ENCODE measurements at places on chromosomes 6 and 20.

DNA sequence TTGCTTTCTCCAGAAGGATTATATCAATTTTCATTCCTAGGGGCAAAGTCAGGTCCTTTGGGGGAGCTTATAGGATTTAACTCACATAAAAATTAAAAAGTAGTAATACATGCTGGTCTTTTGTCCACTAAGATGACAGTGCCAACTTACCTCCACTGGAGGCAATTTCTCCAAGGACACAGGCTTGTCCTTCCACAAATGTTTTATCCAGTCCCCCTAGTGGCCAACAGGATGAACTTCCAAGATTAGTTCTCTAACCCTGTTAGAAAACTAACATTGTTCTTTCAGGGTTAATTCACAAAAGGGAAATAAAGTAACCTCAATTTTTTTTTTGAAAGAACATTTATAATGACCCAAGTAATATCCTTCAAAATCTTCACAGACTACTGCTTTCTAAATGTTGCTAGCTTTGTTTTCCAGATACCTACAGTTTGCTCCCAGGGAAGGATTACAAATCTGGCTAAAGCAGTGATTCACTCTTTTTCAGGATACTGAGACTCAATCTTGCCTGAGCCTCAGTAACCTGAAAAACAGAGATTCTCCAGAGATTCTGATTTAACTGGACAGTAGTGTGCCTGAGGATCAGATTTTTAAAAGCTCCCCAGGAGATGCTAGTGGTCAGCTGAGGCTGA, 31.7 kb upstream of the UBR2 start:
- no peak for DNase-seq

GRCh38 chr6:47439348-47439668, 38.3 kb upstream of the CD2AP start:
- DNase-seq: no peak

GRCh38 chr6:36364669-36365479, 22.6 kb downstream of the ETV7 start:
- no peak for DNase-seq

DNA sequence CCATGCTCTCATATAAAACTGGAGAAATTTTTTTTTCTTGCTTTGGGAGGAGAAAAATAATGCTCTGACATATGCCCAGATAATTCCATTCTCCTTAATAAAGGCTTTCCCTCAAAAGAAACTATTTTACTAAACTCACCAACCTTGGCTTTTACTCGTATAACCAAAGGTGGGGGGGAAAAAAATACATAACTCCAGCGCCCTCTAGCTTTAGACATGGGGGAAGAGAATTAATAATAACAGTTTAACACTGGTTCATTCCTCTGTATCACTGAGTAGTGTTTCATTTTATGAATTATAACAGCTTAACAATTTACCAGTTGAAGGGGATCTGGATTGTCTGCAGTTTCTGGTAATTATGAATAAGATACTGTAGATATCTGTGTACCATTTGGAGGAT, 1226.1 kb downstream of the GRIK2 start:
- DNase-seq: no peak

DNA sequence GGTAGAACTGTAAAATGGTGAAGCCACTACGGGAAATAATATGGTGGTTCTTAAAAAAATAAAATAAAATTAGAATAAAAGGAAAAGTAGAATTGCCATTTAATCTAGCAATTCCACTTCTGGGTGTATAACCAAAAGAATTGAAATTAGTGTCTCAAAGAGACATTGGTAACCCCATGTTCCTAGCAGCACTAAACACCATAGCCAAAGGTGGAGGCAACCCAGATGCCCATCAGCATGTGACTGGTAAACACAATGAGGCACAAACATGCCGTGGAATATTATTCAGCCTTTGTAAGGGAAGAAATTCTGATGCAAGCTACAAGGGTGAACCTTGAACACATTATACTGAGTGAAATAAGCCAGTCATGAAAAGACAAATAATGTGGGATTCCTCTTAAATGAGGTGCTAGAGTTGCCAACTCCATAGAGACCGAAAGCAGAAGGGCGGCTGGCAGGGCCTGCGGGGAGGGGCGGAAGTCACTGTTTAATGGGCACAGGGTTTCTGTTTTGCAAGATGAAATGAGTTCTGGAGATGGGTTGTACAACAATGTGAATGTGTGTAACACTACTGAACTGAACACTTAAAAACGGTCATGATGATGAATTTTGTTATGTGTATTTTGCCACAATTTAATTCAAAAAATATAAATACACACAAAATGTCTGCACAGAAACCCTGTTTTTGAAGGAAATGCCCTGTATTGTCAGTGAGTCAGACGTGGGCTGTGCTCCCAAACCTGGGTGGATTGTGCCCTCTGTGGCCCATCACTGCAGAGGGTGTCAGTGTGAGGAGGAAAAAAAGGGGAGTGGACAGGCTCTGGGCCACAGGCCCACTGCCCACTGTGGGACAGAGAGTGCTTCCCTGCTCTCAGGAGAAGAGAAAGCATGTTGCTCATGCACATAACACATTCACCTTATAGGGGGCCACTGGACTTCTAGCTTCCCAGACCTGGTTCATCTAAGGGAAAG, 49.6 kb upstream of the CD93 start:
- DNase-seq: no peak

- DNase-seq: no peak
These were observed 95.5 kb upstream of the AGPAT4 start for GRCh38 chr6:161369339-161369738.

DNA sequence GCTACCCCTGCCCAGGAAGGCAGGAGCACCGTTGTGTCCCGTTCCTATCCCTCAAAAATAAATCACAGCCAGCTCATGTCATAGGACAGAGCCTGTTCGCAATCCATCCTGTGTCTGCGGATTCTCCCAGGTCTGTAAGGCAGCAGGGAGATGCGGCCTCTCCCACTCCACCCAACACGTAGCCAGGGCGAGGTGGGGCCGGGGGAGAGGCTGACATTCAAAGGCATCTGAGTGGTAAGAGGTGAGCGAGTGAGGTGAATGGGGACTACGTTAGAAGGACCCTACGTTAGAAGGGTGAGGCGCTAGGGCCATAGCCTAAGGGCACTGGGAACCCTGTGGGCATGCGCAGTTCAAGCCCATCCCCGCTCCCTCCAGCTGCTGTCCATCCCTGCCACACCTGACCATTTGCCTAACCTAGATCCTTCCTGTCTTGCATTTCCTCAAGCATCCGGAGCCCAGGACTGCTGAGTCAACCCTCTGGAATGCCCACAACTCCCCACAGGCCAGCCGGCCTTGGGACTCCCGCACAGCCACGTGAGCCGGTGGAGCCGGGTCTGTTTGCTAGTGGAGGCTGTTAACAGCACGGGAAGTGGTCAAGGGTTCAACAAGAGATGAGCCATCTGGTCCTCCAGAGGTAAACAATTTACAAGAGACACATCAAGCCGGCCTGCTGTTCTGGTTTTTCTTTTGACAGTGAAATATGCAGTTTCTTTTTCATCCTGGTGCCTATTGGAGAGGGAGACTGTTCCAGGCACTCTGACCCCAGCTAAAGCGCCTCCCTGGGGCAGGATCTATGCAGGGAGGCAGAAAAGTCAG, 45.9 kb downstream of the RIPOR3 start:
- DNase-seq: peak; percentile 95

DNA sequence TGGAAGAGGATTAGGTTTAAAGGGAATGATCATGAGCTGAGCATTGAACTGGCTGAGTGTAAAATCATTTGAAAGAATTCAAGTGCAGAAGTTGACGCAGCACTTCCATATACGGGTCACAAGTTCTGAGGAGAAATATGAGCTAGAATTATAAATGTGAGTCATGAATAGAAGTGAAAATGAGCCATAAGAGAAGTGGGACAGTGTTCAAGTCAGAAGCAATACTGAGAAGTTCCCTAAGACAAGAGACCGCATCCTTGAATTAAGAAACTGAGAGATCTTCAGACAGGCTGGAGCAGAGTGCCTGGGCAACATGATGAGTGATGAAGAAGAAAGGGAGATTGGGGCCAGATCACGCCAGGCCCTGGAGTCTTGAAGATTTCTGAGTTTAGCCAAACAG, 209.7 kb downstream of the TBX18 start:
- no peak for DNase-seq

DNA sequence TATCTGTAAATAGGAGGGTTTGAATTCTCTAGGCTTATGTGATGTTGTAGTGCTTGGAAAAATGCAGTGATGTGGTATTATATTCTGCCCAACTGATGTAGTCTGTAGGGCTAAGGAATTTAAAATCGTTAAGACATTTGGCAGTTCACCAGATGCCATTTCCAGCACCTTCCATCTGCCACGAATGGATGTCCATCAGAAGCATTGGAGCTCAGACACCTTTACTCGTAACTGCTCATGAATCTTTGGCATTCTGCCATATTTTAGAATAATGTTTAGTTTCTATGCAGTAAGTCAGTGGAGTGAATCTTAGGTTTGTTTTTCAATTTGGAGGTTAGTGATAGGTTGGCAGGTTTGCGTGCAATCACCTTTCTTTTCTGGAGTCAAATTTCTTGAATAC, 2.4 kb upstream of the SYTL3 start:
- no peak for DNase-seq

- no peak for DNase-seq
These were observed 82.7 kb downstream of the SAMD3 start for GRCh38 chr6:130140084-130140483.

DNA sequence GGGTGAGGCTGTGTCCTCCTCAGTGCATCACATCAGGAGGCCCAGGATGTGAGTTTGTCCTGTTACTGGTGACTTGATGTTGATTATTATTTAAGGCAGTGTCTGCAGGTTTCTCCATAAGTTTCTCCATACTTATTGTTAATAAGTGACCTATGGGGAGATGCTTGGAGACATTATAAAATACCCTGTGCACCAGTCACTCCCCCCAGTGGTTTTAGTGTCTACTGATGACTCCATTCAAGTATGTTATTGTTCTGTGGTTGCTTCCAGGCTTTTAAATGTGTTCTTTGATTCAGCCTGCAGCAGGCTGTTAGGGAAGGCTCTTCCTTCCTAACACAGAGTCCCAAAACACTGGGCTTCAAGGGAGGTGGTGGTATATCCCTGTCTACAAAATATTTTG, 14.6 kb upstream of the CST3 start:
- DNase-seq: no peak

DNA sequence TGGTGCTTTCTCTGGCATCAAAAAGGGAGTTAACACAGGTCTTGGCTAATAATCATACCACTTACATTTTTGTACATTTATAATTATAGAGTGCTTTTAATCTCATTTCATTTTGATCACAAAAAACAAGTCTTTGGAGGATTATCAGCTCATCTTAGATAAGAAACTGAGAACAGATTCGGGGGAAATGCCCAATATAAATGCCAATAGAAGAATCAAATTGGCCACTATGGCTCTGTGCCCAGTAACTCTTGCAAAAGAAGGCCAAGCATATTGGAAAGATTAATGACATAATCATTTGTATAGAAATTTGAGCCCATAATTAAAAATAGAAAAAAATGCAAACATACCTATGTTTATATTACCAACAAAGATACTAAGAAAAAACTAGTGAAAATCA, 42.5 kb downstream of the IPCEF1 start:
- no peak for DNase-seq

DNA sequence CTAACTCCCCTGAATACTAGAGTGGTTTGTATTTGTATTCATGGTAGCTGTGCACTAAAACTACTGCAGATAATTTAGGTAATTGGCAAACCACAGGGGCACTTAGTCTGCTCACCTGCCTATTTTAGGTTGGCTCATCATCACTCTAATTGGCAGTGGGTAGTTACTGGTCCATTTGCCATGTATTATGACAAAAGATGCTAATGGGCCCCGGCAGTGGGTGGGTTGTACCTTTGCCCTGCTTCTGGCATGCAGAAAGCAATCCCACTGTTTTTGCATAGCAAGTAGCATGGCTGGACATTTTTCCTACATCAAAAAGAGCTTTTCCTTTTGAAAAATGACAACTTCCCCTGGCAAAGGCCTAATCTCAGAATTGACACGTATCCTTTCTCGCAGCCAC, 741.4 kb upstream of the MAP3K7 start:
- no peak for DNase-seq

DNA sequence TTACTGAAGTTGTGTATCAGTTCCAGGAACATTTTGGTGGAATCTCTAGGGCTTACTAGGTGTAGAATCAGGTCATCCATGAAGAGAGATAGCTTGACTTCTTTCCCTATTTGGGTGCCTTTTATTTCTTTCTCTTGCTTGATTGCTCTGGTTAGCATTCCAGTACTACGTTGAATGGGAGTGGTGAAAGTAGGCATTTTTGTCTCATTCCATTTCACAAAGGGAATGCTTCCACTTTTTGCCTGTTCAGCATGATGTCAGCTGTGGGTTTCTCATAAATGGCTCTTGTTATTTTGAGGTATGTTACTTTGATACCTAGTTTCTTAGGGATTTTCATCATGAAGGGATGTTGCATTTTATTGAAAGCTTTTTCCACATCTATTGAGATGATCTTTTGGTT, 195.3 kb downstream of the MOXD1 start:
- no peak for DNase-seq

DNA sequence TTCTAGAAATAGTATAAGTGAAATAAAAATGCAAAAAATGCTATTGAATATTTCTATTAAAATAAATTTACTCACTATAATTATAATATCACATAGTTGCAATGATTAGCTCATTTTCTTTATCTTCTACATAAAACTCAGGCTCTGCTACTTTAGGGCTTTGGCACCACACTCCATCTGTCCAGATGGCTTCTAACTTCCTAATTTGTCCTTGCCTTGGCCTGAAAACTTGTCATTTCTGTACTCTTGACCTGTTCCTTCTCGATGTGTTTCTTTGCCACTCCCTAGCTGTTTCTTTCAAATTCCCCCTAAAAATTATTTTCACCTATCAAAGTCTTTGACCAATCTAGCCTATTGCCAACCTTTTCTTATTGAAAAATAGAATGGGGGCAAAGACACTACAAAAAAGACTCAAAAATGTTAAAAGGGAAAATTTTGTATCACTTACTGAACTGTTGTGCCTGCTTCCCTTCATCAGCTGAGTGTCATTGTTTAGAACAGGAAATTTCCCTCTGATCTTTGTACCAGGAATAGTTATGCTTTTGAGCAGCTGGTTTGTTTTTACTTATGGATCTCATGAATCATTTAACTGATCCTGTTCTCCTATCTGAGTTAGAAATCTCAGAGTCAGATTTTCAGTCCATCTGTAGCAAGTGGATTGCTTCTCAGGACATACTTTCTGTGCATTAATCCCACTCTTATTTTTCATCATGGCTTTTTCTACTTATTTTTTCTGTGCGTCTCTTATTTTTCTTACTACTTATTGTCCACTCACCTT, 279.2 kb upstream of the CNR1 start:
- DNase-seq: no peak

- no peak for DNase-seq
These were observed 270.0 kb downstream of the CDH26 start for GRCh38 chr20:60228255-60228654.

Data from vagina (tissue), 2 donors.